ENCODE measurements at places on chromosomes 2 and 18.

GRCh38 chr2:15580451-15580850, 11.2 kb upstream of the DDX1 start:
- DNase-seq: no peak

- no peak for DNase-seq
Observed at GRCh38 chr18:55252053-55252675, 292.9 kb upstream of the CCDC68 start.

- no peak for DNase-seq
Observed at GRCh38 chr2:15260196-15260595, 300.9 kb downstream of the NBAS start.

DNA sequence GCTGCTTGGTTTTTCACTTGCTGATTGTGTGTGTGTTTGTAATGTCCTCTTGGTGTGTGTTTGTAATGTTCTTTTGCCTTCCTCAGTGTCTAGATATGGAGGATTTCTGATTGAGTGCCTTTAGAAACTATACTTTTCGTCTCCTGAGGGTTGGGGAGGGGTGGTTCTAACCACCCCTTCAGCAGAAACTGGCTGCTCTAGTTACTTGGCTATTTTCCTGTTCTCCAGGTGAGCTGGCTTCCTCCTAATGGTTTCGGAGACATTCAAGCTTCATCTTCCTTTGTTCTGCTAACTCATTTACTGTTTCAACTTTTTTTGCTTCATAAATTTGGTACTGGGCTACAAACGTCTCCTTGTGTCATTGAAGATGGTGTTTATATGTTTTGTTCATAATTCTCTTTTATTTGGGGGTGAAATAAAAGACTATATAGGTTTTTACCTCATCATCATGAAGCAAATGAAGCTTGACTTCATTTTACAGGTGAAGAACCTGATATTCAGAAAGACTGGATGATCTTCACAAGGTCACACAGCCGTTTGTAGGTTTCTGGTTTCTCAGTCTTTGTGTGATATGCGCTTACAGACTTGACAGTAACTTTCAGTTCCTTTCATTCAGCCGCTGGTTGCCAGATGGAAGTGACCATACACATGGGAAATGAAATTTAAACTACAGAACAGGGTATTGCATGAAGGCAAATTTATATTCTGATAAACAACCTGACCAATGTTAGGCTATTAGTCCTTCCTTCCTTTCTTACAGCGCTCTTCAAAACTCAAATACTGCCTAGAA, 238.5 kb downstream of the GALR1 start:
- no peak for DNase-seq

DNA sequence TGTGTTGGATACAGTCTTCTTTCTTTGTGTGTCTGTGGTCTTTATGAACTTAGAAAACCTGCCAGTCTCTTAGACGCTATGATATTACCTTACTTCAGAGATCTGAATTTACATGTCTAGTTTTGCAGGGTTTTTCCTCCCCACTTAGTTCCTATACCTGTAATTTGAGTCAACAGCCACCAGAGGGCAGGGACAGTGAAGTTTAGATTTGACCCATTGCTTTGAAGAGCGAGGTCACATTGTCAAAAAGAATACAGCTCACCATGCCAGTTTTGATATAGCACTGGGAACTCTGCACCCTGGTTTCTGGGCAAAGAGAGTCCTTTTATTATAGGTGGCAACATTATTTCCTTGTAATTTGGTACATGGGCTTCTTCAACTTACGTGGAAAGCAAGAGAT, 102.3 kb downstream of the MAPK4 start:
- DNase-seq: no peak

DNA sequence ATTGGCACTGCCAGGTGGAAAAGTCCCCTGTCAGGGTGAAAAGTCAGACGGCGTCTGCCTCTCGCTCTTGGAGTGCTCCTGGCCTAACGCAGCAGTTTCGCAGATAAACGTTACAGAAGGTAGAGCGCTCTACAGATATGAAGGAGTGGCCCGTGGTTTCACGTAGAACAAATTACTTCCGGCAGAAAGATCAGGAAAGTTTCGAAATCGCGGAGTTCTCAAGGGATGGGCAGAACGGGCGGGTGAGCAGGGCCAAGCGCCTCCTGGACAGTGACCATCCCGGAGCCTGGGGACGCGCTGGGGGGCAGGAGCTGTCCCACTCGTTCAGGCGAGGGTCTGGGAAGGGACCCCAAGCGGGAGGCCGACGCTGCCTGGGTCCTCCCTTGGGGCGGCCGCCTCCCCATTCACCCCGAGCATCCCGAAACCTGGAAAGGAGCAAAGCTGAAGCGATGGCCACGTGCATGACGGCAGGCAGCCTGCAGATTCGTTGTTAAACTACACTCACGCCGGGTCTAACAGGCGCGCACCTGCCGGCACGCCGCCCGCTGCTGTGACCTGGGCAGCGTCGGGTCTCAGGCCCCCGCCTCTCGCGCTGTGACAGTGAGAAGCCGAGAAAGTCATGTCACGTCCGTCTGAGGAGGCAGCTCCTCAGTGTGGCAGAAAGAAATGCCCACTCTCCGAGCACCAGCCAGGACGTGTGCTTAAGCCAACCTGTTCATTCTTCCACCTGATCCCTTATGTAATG, 122.9 kb upstream of the SALL3 start:
- DNase-seq: no peak

GRCh38 chr18:26656431-26656943, 108.1 kb upstream of the KCTD1 start:
- DNase-seq: no peak

DNA sequence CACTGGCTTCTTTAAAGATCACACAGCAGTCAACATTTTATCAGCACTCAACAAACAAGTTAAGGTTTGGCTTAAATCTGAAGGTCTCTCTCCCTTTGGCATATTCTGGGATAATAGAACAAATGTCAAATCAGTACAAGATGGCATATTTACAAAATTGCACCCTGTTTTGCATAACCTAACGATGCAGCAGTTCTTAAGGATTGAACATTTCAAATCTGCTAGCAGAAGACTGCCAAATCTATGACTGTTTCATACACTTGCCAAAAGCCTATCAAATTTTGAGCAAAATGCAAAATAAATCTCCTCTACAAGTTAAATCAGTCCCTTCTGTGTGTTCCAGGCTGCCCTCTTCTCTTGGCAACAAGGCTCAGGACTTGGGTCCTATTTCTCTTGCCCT, 73.6 kb downstream of the DPP4 start:
- DNase-seq: peak; percentile 84

DNA sequence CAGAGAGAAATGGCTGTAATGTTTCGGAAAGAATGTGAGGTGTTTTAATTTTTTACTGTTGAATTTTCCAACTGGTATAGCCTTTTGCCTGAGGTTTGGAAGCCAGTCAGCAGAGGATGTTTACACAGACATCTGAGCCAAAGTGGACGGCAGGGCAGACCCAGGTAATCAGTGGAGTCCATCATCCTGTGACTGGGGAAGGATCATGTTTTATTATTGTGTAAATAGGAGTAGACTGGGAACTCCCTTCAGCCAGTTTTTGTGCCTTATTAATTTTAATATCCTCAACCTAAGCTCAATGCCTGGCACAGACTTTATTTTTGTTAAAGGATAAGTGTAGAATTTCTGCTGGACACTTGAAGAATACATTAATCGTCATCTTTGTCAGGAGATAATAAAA, 142.0 kb upstream of the GAREM1 start:
- no peak for DNase-seq

DNA sequence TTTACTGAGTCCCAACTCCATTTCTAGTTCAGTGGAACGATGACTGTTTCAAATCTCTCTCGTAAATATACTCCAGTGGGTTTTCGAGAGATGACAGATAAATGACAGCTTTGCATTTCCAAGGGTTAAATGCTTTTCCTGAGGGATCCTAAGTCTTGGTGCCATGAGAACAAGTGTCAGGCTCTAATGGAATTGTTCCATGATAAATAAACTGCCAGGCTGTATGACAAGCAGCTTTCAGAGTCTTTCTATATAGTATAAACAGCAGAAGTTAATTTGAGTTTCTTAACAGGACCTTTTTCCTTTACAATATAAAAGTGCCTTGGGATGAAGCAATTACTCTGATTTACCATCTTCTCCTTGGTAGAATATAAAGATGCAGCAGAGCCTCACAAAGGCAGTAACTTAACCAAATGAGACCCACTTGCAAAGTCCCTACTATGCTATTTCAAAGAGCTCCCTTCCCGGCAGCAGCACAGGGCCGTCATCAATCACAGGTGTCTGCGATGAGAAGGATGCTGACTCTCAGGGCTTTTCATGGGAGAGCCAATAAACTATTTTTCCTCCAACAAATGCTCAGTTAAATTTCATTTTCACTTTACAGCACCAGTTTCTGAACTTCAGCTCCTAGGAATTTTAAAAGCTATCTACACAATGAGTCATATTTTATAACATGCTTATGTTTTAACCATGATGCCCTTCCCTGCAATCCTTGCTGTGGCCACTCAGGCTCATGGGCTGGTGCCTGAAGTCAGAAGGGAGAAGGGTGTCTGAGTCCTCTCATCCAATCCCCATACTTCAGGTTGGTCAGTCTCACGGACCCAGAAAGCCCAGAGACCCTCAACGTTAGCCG, 123.8 kb downstream of the AFF3 start:
- DNase-seq: no peak

GRCh38 chr18:40911041-40911440, 1044.0 kb upstream of the PIK3C3 start:
- no peak for DNase-seq

DNA sequence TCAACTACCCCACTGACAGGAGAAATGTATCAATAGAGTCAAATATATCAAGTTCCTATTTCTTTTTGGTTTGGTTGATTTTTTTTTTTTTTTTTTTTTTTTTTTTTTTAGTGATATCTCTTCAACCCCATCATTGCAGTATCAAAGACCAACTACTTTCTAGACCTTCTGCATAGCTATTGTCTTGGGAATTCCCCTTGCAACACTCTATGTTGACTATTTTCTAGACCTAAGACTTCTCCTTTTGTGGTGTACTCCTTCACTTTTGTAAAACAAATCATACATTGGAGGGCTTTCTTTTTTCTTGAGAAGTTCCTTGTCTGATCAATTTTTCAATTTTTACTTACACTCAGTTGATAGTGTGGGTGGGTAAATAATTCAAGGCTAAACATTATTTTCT, 46.5 kb upstream of the NR4A2 start:
- DNase-seq: no peak

DNA sequence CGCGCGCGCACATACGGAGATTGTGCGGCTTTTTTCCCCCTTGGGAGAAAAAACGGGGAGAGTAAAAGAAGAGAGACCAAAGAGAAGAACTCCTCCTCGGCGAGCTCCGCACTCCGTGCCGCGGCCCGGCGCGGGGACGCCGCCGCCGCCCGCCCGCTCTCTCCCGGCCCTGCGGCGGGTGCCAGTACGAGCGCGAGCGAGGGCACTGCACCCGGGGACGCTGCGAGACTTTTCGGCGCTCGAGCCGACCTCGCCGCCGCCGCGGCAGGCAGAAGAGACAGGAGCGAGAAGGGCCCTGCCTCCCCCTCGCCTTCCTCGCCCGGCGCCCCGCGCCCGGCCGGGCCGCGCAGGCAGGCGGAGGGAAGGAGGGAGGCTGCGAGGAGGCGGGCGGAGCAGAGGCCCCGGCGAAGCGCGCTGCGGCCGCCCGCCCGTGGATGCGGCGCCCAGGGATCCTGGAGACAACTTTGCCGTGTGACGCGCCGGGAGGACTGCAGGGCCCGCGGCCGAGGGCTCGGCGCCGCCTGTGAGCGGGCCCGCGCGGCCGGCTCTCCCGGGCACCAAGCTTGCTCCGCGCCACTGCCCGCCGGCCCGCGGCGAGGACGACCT, 857 bp upstream of the INHBB start:
- DNase-seq: no peak

- DNase-seq: no peak
Observed at GRCh38 chr18:46314011-46314410, 209.8 kb downstream of the HAUS1 start.

- no peak for DNase-seq
Observed at GRCh38 chr2:235513984-235514626, 20.3 kb downstream of the AGAP1 start.

- DNase-seq: no peak
Observed at GRCh38 chr18:6881034-6881820, 151.7 kb downstream of the ARHGAP28 start.

GRCh38 chr18:317618-318017, 49.8 kb upstream of the THOC1 start:
- DNase-seq: no peak

DNA sequence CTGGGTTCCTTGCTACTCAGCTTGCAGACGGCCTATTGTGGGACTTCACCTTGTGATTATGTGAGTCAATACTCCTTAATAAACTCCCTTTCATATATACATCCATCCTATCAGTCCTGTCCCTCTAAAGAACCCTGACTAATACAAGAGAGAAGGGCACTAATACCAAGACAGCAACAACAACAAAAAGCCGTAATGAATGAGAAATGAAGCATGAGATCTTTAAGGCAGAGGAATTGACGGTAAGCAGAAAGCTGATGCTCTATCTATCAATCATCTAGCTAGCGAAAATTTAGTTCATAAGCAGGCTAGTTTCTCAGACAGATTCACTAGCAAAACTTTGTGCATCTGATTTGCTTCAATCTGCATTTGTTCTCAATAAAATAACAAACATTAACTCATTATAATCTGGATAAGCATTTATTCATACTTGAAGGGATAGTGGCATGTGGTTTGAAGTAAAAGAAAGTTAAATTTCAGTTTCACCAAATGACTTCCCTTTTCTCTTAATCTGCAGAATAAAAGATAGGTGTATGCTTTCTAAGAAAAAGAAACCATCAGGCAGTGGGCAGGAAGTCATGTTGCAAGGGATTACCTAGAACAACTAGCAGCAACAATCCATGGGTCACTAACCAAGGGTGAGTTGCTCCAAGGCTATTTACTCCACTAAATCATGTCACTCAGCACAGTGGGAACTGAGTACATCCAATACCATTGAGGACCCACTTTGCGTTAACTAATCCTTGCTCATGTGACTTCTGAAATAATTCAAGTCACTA, 376.5 kb downstream of the TMEM182 start:
- DNase-seq: no peak

- DNase-seq: no peak
Observed at GRCh38 chr2:238231251-238231793, 8.5 kb downstream of the HES6 start.

- no peak for DNase-seq
Observed at GRCh38 chr18:33870059-33870458, 292.0 kb downstream of the ASXL3 start.

DNA sequence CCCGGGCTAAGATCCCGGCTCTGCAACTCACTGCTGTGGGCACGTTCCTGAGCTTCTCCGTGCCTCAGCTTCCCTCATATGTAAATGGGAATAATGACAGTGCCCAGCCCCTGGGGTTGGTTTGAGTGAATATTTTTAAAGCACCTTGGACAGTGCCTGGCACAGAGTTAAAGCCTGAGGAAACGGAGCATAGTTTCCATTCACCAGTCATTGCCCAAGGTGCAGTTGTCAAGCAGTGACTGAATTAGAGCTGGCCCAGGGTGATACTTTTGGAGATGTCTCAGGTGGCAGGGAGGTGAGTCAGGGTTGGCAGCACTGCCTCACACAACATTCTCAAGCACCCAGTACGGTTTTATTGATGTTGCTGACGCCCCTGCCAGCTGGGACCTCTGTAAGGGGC, 12.2 kb downstream of the TMEM177 start:
- DNase-seq: no peak

- peak; percentile 50 for DNase-seq
Observed at GRCh38 chr2:148982282-148982681, 56.2 kb upstream of the LYPD6B start.

Data from NCI-H446 (cell line).